COR-L47 (cell line): ENCODE measurements at places on chromosomes 6 and 20.

- no peak for DNase-seq
Measured at GRCh38 chr6:56073315-56073714, 174.1 kb downstream of the COL21A1 start.

- no peak for DNase-seq
Measured at GRCh38 chr6:169990095-169991030, 238.9 kb downstream of the ERMARD start.

DNA sequence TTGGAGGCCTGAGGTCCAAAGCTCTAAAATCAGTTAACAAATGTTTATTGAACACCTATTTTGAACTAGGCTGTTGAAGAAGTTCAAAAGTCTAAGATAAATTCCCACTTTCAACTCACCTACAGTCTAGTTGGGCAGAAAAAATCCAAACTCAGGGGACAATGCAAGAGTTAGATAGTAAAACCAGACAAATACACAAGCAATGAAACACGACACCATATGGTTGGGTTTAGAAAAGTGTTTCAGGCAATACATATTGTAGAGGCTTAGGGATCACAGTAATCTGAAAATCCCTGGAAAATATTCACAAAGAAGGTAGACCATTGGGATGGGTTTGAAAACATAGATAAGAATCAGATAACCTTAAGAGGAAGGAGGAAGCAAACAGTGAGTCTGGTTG lies 1.3 kb upstream of the CARMIL1 start:
- DNase-seq: no peak

DNA sequence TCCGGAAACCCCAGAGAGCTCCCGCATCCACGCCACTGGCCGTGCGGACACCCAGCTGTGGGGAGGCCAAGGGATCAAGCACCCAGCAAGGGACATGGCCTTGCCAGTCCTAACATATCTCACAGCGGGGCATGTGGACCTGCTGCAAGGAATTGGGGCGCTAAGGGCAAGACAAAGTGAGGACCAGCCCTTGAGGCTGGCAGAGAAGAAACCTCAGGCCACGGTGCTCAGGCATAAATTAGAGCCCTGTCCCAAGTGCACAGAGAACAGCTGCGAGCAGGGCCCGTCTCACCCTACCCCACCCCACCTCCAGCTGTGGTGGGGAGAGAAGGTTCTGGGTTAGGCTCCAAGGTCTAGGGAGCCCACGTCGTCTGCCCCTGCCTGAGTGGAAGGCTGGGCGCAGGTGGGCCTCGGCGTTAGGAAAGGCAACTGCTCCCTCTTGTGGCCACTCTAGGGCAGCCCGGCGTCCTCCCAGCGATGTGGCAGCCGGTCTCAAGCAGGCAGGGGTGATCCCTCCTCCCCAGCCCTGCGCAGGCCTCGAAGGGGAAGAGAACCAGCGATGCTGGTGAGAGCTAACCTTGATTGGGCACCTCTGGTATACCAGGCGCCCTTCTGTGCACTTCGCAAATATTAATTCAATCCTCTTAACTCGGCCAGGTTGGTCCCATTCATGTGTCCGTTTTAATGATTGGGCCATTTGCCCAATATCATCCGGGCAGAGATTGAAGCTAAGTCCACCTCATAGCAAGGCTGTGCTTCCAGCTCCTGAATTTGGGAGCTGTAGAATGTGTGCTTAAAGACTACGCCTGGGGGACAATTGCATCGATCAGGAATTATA lies 235.8 kb downstream of the NFATC2 start:
- peak; percentile 62 for DNase-seq

DNA sequence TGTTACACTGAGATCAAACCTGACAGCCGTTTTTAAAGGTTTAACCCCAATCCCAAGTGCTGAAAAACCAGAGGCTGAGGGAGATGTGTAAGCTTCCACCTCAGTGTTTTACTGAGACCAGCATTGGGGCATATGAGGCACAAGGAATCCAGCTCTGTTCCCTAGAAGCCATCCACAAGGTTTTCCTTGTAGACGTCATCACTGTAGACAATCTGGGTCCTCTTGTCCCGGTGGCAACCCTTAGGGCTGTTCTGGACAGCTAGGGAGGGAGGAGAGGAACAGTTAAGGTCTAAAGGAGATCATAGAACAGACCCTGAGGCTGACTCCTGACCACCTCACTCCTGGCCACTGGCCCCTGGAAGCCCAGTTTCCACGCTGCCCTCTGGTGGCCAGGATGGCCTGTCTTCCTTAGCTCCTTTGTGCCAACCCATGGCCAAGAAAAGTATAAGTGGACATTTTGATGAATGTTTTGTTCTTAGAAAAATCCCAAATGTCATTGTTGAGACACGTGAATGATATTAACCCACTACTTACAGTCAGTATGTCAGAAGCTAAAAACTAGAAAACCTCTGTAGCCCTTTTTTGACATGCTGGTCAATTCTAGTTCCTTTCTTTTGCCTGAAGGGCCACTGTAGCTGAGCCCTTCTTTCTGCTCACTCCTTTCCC lies 6.4 kb downstream of the CFB start:
- peak; percentile 22 for DNase-seq

DNA sequence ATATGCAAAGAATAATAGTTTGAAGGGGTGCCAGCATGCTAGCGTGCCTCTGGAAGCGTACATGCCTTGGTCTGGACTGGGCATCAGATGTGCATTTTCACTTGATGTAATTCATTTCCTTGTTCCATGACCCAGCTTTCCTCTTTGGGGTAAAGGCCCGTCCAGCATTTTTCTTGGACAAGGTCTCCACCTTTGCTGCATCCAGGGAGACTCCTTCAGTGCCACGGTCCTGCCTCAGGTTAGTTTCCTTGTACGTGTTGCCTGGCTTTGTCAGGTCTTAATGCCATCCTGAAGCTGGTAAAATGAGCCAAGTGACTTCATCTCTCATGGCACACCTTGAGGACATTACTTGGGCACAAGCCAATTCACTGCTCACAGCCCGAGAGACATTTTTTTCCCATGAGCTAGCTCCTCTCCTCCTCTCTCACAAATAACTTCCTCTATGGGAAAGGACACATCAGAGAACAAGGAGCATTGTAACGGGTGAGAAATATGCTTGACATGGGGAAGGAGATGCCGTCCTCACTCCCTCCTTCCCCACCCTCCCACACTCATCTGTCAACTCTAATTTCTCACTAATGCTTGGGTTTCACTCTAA lies 23.9 kb downstream of the EDN1 start:
- DNase-seq: no peak

- no peak for DNase-seq
Measured at GRCh38 chr20:64149809-64150560, 14.3 kb upstream of the MYT1 start.

DNA sequence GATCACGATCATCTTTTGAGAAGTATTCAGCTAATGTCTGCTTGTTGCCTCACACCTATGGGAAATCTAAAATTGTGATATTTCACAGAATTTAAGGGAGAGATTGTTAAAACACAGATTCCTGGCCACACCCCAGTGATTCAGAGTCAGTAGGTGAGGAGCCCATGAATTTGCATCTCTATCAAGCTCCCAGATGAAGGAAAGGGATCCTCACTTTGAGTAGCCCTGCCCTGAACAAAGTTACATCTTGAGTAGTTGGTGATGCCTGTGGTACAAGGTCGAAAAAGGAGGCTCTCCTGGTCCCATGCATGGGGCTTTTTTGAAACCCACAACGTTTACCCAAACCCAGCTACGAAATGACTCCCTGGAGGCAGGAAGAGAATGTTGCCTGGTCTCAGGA lies 79.5 kb downstream of the PAK5 start:
- no peak for DNase-seq

GRCh38 chr6:151179321-151179720 lies 60.4 kb upstream of the AKAP12 start:
- no peak for DNase-seq

- DNase-seq: no peak
Measured at GRCh38 chr6:49300911-49301310, 162.1 kb downstream of the MMUT start.
